Stimulated activated CD4-positive, alpha-beta T cell treated with anti-CD3 and anti-CD28 coated beads, Interleukin-2, amount 100 ng/mL, for 48 hours (primary cell): ENCODE measurements at places on chromosomes 4 and X.
A peak's percentile ranks its signal among the peaks of the same experiment; 100 is the strongest.

DNA sequence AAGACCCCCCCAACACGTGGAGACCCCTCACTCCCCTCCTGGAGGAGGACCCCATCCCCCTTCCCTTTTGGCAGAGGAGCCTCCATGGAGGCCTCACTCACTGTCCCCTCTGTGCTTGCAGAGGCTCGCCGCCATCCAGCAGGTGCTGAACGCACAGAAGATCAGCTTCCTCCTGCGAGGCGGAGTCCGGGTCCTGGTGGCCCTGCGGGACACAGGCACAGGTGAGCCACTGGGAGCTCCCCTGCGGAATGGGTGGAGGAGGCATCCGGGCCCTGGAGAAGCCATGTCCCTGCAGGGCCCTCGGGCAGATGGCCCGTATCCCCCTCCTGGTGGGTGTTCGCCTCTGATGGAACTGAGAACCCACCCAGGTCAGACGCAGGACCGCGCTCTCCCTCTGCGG, 206.5 kb downstream of the AFAP1 start:
- DNase-seq: no peak

- peak; percentile 60 for DNase-seq
Observed at GRCh38 chr4:145234091-145234706, 53.8 kb upstream of the OTUD4 start.

DNA sequence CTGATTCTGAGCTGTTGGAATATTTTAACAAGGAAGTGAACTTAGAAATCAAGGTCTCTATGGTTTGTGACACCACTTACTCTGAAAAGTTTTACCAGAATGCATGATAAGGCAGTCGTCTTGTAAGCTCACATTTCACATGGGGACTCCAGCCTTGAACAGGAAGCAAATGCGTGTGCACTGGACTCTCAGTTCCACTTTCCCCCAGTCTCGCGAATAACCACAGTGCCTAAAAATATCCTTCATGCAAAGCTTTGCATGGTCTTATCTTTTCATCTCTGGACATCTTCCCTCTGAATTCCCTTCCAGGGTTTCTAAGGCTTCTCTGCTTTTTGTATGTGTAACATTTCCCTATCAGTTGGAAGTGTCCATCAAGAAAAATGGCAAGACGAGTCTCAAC, 581.8 kb downstream of the NLGN4X start:
- DNase-seq: no peak

DNA sequence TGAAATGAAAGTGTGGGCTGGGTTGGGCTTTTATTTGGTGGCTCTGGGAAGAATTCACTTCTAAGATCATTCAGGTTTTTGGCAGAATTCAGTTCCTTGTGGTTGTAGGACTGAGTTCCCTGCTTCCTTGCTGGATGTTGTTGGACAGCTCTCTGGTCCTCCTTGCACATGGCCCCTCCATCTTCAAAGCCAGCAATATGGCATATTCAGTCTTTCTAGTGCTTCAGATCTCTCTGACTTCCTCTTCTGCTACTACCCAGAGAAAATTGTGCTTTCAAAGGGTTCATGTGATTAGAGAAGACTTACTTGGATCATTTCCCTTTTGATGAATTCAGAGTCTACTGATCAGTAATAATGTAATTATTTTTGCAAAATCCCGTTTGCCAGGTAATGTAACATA, 12.8 kb upstream of the IGFBP7 start:
- DNase-seq: no peak
